Right renal cortex interstitium (tissue), 3 donors: ENCODE measurements at places on chromosomes 5 and 9. TPM values are rescaled to one million over a fixed set of nuclear protein-coding genes. Genes with fewer than 3 reads are reported as not detected.
A peak's percentile ranks its signal among the peaks of the same experiment; 100 is the strongest.

DNA sequence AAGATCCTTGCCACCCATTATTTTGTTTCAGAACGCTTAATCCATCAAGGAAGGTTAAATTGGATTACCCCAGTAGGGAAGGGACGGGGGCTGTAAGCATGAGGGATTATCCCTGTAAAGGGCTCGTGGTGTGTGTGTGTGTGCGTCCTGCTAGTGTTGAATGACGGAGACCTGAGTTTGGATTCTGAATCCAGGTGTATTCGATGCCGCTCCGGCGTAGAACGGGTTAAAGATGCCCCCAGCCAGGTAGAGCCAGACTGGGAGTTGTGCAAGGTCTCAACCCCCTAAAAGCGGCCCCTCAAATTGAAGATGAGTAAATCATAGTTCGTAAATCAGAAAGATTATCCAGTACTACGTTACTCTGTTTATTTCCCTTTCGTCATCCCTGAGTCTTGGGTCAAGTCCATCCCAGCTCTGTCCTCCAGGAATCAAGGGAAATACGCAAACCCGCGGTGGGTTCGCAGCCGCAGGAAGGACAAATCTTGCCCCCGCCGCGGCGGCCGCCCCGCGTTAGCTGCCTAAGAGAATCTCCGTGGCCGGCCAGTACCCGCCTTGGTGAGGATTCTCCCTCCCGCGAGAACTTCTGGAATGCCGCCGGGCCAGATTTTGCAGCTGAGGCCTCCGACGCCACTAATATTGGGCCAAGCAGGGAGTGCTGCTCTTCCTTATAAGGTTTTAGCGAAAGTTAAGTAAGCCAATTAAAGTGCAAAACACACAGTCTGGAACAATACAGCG lies 586 bp upstream of the MTAP start:
- DNase-seq = peak; percentile 25

GRCh38 chr9:132982458-132982857 lies 4.0 kb downstream of the GFI1B start:
- no peak for DNase-seq

DNA sequence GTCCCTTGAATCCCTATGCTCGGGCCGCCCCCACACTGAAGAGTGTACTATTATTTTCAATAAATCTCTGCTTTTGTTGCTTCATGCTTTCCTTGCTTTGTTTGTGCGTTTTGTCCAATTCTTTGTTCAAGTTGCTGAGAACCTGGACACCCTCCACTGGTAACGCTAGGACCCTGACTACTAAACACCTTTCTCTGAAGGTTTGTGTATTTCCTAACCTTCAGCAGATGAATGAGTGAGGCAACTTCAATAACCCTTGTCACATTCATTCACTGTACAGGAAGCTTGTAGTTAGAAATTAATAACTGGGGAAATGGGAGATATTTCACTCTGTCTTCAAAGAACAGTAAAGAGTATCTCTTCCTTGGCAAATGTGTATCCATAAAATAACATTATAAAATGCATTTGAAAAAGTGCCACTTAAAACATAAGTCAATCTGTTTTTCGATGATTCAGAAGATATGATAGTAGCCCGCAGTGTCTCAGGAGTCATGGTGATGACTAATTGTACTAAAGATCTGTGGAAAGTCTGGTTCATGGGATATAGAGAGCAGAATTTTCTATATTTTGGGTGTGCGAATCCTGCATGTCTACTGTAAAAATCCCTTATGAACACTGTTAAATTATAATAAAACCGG lies 43.2 kb upstream of the ANKH start:
- DNase-seq = no peak

- DNase-seq = no peak
These were observed at the start of gene ADGRD2 for GRCh38 chr9:124450241-124450924. TSS of gene ADGRD2 (plus strand) at chr9:124450451. CDS start at chr9:124451667, 1,216 bp downstream.

DNA sequence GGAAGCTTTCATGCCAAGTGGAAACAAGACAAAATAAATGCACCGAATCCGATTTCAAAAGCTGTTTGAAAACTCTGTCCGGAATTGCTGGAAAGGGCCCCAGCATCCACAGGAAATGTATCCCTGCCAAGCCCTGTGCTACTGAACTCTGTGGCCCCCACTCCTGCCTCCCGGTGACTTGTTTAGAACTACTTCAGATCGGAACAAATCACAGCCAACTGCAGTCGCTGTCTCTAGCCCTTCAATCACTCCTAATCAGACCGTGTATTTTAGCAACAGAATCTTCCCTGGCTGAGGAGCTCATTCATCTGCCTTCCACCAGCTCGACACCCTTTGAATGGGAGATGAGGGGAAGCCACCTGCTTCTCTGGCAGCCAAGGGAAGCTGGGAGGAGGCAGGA lies 94.1 kb downstream of the KCNIP1 start:
- DNase-seq = no peak

DNA sequence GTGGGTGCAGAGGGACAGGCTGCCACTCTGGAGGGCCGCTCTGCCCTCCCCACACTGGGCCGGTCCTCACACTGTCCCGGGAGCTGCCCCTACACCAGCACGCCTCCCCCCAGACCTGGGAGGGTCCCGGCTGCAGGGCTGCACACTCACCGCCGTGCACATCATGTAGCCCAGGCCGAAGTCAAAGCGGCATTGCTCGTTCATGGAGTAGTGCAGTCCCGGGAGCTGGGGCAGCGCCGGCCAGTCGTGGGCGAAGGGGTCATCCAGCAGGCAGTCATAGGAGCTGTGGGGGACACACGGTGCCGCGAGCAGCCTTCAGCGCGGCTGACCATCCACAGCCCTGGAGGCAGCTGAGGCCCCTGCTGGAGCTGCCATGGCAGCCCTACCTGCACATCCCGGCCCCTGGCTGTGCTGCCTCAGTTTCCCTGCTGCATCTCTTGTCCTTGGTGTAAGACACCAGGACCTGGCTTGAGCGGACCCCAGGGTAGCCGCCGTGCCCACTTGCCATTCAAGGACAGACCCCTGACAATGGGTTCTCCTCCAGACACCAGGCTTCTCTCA lies 93.2 kb downstream of the ZNF354C start:
- DNase-seq = no peak

- no peak for DNase-seq
These were observed 74.7 kb downstream of the FCHO2 start for GRCh38 chr5:73030531-73030930.

The ADRA1B gene
- polyA plus RNA-seq = 2.3 TPM

The LVRN gene
- 0.58 TPM for polyA plus RNA-seq

The CSF1R gene
- 13.6 TPM for polyA plus RNA-seq
